ENCODE measurements at places on chromosomes 2 and 18.

DNA sequence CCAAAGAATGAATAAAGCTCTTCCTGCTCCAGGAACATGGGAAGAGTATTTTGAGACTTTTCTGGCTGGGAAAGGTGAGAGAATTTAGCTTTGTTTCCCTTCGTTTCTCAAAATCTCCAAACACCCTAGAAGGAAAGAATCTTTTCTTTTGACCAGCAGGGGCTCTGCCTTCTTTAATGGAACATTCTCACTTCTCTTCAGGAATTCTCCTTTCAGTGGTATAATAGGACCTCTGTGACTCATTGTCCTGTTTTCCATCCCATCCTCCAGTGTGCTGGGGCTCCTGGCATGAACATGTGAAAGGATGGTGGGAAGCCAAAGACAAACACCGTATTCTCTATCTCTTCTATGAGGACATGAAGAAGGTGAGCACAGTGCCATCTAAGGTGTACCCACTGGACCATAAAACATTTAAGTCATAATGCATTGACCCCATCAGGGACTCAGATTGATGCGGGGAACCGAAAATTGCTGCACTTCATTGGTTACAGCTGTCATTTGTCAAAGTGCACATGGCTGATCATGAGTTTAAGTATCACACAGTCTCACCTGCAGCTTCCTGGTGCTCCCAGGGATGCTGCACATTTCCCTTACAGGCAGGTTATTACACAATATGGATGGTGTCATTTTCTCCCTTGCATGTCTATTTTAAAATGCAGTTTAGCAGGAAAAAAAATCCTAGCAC, 5.5 kb downstream of the SULT1C4 start:
- no peak for DNase-seq

- no peak for DNase-seq
Measured at GRCh38 chr2:210461401-210461800, 15.2 kb downstream of the LANCL1 start.

- DNase-seq, result no peak
Measured at GRCh38 chr2:86160156-86160952, 34.9 kb downstream of the IMMT start.

DNA sequence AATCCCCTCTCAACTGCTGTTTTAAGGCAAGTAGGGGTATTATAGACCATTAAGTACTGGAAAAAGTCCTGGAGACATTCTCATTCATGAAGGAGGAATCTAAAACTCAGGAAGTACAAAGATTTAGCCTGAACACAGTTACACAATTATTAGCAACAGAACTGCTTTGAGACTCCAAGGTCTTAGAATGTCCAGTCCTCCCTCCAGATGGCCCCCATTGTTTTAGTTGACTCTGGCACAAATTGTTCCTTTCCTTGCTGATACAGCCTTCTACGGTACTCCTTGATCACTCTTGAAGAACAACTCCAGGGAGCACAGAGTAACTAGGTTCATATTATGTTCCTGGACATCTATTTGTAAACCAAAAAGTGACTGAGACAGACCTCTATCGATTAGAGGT, 210.1 kb upstream of the RND3 start:
- no peak for DNase-seq

DNA sequence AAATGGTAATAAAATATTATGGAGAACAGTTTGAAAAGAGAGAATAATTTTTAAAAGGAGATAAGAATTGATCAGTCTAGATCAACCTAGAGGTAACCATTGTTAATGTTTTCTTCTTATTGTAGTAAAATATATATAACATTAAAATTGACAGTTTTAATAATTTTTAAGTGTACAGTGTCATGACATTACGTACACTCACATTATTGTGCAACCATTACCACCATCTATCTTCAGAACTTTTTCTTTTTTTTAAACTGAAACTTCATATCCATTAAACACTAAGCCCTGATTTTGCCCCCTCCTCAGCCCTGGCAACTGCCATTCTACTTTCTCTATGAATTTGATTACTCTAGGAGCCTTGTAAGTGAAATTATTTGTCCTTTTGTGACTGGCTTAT, 121.1 kb downstream of the LDLRAD4 start:
- DNase-seq, result no peak

All from stimulated activated CD4-positive, alpha-beta T cell treated with anti-CD3 and anti-CD28 coated beads, Interleukin-12 subunit alpha, Interleukin-12 subunit beta, amount 100 ng/mL, for 24 hours (primary cell).